ENCODE measurements at places on chromosomes 6 and 20. TPM values are rescaled to one million over a fixed set of nuclear protein-coding genes. Genes with fewer than 3 reads are reported as not detected.
A peak's percentile ranks its signal among the peaks of the same experiment; 100 is the strongest.

Gene IPCEF1
- total RNA-seq, result not detected

DNA sequence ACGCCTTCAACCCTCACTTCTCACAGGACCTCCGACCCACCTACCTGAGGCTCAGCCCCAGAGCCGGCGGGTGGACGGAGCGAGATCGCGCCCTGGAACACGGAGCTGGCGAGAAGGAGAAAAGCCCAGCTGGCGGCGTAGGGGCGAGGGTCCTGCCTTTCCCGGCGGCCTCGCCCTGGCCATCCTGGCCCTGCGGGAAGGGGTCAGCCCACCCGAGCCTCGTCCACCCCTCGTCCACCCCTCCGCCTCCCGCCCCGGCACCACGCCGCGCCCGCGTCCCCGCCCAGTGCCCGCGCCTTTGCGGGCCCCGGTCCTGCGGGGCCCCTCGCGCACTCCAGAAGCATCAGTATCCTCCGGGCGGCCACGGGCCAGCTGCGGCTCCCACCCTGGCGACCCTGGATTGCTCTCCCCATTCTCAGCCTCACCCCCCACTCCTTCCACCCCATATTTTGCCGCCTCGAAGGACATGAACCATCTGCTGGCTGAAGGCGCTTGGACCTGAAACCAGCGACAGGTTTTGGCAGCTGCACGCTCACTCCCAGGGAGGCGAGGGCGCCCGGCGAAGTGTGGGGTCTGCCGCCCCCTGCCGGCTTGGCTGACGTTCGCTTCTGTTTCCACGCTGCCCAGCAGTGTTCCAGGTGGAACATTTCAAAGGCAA lies 65.1 kb downstream of the PLG start:
- peak; percentile 4 for DNase-seq

- DNase-seq, result no peak
Measured at GRCh38 chr6:84177241-84177640, 50.2 kb downstream of the CEP162 start.

DNA sequence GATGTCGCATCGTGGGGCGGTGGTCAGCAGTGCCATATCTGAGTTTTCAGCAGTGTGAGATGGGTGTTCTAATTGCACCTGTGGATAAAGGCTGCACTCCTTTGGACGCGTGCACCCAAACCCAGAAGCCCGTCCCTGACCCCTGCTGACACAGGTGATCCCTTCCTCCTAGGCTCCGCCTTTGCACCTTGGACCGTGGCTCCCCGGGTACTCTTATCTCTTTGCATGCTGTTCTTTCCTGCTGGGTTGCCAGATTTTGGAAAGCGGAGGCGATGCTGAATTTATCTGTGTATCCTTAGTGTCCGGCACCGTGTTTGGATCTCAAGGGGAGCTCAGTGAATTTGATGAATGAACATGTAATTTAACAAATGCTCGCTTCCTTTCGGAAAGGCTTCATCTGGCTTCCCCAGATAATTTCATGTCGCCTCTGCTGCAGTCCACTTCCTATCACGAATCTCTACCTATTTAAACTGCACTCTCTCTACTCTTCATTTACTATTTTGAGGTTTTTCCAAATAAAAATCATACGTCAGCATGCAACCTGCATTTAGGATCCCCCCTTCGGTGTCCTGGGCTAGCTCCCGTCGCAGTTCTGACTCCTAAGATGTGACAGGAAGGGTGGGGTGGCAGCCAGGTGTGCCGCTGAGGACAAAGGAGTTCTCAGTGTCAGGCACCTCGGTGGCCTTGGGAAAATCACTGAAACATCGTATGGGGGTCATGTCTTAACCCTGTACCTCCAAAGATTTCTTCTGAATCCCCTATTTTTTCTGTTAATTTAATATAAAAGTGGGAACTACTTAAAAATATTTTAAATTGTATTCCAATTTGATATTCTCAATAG lies 753 bp upstream of the PERP start:
- no peak for DNase-seq

GRCh38 chr20:16203096-16203495 lies 370.2 kb downstream of the KIF16B start:
- no peak for DNase-seq

DNA sequence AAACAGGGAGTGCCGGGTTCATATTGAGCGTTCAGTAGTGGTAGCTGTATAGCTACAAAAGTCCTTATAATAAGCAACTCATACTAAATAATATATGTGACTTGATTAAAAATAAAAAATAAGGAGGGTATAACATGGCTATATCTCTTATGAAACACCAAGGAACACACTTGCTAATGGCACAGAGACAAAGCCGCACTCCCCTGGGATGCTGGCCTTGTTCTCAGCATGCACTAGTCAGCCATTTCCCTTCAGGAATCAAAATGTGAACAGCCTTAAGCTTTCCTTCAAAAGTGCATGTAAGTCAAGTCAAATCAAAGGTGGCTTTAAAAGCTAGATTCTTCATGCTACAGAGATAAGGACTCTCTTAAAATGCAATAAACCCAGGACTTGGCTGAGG lies 9.4 kb downstream of the HMGCLL1 start:
- DNase-seq, result no peak

- peak; percentile 76 for DNase-seq
Measured at GRCh38 chr20:25178563-25179438, 16.7 kb upstream of the ENTPD6 start.

Gene NMBR
- total RNA-seq, result not detected

DNA sequence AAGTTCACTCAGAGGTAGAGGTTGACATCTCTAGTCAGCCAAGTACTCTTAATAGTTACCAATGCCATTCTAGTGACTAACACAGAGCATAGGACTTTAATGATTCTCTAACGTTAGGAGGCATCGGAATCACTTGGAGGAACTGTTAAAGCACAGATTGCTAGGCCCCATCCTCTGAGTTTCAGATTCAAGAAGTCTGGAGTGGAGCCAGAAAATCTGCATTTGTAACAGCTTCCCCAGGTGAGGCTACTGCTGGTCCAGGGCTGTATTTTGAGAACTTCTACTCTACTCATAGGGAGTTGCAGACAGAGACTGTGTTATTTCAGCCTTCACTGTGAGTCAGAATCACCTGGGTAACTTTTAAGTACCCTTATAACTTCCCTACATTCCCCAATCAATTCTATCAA lies 5.7 kb downstream of the LMBRD1 start:
- DNase-seq, result peak; percentile 1

GRCh38 chr6:110233770-110234374 lies 53.6 kb downstream of the CDC40 start:
- DNase-seq, result peak; percentile 26

DNA sequence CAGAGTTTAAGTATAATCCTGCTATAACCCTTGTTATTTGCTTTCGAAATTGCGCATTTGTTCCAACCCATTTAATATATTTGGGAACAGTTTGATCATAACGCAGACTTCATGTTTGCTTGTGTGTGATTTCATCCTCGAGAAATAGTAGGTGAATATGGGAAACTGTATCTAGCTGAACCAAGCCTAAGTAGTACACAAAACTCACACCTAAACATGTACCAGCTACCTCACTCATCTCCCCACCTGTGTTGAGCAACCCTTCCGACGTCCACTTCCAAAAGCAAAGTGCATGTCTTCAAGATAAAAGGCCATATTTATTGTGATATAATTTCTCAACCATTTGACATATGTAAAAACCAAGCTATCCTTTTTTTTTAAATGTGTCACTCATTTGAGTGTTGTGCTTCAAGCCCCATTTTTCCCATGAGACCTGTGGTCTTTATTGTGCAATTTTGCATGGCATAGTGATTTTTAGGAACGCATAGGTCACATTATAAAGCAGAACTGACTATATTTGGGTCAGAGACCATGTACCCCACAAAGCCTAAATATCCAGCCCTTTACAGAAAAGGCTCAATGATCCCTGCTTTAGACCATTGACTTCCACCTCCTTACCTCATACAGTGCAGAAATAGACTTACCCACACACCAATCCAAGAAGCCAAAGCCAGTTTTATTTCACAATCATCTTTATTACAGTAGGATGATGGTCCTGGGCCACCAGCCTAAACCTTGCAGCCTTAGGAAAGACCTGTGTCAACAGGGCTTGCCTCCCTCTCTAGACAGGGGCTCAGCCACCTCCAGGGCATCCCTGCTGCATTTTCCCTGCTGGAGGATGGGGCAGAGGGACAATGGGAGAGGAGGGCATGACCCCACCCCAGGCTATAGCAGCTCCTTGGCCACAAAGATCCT lies 7.1 kb downstream of the CCND3 start:
- DNase-seq, result no peak

GRCh38 chr20:62281161-62281933 lies 21.4 kb upstream of the ADRM1 start:
- no peak for DNase-seq

DNA sequence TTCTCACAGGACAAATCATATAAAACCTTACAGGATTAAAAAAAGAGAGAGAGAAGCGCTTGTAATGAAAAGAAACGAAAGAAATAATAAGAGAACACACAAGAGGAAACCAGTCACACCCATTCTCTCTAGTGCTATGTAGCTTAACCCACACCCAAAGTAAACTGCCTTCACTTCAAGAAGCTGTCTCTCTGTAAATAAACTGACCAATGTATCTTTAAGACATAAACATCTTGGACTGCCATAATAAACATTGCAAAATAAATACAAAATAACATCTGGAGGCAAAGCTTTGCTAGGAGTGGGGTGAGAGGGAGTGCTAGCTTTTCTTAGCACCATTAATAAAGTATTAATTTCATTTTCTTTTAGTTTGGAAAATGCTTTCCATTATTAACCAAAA lies 61.6 kb upstream of the RNF146 start:
- DNase-seq, result no peak

DNA sequence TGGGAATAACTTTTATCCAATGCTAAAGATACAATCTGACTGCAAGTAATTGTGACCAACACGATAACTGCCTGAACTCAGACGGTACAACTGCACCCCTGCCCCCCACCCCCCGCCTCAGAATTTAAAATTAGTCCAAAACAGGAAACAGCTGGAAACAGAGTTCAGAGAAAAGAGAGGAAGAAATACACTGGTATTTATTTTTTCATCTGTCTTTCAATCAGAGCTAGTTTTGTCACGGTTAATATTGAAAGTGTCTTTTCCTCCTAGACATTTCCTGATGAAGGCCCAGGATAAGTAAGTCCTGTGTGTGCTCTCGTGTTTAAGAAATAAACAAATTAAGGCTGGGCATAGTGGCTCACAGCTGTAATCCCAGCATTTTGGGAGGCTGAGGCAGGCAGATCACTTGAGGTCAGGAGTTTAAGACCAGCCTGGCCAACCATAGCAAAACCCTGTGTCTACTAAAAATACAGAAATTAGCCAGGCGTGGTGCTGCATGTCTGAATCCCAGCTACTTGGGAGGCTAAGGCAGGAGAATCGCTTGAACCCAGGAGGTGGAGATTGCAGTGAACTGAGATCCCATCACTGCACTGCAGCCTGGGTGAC lies 21.5 kb downstream of the ACSS1 start:
- DNase-seq, result no peak

Gene OR2B6
- total RNA-seq, result not detected

- DNase-seq, result no peak
Measured at GRCh38 chr20:13487202-13487601, 151.5 kb downstream of the TASP1 start.

- DNase-seq, result no peak
Measured at GRCh38 chr6:71289039-71289801, 609 bp downstream of the OGFRL1 start.

GRCh38 chr6:28982476-28983266 lies 22.4 kb downstream of the ZNF311 start:
- DNase-seq, result peak; percentile 68

- DNase-seq, result no peak
Measured at GRCh38 chr20:4401601-4402000, 320.1 kb upstream of the PRND start.

DNA sequence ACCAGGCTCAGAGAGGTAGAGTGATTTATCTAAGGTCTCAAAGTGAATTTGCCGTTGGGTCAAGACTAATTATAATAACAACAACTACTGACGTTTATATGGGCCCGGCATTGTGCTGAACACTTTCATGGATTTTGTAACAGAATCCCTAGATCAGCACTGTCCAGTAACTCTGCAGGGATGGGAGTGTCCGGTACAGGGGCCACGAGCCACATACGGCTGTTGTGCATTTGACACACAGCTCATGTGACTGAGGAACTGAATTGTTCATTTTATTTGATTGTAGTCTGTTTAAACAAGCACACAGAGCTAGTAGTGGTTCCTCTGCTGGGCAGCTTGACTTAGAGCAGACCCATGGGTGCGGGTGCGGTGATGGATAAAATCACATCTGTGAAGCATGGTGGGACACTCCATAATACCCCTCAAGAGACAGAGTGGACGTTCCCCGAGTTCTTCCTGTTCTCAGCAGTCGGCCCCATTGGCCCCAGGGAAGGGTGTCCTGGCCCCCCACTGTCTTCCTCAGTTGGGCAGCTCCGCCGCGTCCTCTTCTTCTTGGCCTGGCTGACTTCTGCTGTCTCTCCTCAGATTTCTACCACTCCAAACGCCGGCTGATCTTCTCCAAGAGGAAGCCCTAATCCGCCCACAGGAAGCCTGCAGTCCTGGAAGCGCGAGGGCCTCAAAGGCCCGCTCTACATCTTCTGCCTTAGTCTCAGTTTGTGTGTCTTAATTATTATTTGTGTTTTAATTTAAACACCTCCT lies 6.8 kb downstream of the CDKN1A start:
- DNase-seq, result peak; percentile 13

- peak; percentile 43 for DNase-seq
Measured at GRCh38 chr20:1446536-1446935, 20.1 kb downstream of the NSFL1C start.

Gene ZNF341
- total RNA-seq, result 2.0 TPM

DNA sequence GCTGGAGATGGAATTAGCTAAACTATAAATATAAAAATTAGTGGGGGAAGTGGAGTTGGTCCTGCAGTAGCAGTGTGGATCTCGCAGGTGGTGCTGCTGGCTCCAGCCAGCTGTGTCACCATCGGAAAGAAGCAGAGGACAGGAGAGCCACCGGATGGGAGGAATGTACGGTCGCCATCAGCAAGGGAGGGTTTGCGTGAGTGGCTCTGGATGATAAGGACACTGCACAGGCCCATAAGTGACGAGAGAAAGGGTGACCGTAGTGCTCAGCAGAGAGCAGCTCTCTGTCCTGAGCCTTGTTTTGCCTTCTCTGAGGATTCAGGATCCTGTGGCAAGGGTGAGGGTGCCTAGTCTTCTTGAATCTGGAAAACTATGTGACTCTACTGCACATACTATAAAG lies 378.7 kb downstream of the ZFAND3 start:
- DNase-seq, result no peak

- peak; percentile 72 for DNase-seq
Measured at GRCh38 chr20:41587956-41588355, 30.2 kb downstream of the CHD6 start.

GRCh38 chr20:63226042-63226943 lies 9.4 kb upstream of the BIRC7 start:
- DNase-seq, result no peak

DNA sequence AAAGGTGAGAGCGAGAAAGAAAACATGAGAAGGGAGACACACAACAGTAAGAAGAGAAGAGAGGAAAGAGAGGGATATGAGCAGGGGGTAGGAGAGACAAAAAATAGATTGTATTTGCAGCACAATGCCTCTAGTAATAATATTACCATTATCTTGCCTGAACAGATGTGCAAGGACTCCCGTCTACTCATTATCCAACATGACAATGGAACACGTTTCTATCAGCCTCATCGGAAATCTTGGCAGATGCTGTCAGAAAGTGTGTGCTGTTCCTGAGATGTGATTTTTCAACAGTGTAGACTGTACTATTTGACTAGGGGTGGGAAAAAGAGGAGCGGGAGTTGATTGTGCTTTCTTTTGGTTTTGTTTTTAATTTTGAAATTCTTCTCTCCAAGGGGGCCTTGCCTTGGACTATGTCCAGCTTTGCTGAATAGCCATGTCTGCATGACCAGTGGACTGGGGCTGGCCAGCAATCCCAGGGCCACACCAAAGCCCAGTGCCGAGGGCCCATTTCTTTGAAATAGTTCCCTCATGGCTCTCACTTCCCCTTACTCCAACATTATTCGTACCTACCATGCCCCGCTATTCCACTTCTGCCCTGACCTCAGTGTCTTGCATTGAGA lies 11.3 kb upstream of the TRAM2 start:
- no peak for DNase-seq

Gene EYA4
- 18.5 TPM for total RNA-seq

Measured in myocyte (in vitro differentiated cells).